ENCODE measurements at places on chromosomes 2 and 18.

DNA sequence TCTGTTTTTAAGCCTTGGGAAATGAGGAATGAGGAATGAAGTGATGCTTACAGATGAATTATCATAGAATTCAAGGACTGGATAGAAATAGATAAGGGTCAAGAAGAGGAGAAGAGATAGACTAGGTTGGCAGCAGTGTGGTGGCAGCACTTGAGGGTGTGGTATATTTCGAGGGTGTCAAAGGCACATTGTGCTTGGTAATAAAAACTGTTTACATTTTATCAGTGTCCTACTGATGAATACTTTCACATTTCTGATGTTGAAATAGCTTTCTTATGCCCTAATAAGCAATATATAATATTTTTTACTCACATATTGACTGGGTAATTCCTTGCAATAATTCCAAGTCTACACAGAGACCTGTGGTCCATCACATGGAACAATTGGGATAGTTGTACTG, 3.4 kb downstream of the TFPI start:
- DNase-seq, result no peak

DNA sequence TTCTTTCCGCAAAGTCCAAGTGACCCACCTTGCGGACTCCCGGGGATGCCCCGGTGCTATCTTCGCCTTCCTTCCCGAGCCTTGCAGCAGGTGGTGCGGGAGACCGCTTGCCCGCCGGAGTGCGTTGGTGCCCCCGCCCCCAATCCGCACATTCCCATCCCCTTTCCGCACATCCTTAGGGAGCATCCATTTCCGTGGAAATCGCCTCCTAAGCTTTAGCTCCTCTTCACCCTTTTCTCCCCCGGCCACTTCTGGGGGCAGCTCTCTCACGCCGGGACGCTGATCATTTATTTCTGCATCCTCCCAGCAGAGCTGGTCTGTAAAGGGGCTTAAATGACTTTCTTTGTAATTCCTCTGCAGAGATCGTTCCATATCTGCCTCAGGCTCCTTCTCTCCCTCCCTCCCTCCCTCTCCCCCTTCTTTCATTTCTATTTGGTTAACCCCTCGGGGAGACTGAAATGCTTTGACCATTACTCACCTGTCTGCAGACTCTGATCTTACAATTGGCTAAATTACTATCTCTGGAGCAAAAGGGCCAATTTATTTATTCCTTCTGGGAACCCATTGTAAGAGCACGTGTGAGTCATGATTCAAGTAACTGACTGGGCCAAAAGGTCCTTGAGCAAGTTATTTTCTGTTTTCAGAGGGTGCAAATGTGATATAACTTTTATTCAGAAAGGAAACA, 1.3 kb upstream of the LYPD1 start:
- DNase-seq, result no peak

DNA sequence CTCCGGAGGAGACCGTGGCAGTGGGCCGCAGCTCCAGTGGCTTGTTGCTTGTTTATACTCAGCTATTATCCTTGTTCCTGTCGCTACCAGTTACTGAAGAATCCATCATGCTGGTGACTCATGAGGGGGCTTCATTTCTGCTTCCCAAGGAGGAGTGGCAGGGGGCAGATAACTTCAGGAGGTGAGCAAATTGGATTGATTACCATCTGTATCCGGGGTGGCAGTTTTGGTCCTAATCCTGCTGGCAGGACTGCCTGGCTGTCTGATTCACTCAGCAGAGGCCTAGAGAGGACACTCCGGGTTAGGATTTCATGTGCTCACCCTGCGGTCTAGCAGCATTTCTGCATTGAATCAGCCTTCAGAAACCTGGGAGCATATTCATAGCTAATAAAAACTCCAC, 230.0 kb downstream of the ACTR3 start:
- no peak for DNase-seq

- DNase-seq, result no peak
Measured at GRCh38 chr2:172858473-172858745, 122.8 kb downstream of the RAPGEF4 start.

All from NCI-H1092 (cell line).